RPMI7951 (cell line): ENCODE measurements at places on chromosomes 2 and 18. TPM values are rescaled to one million over a fixed set of nuclear protein-coding genes. Genes with fewer than 3 reads are reported as not detected.

DNA sequence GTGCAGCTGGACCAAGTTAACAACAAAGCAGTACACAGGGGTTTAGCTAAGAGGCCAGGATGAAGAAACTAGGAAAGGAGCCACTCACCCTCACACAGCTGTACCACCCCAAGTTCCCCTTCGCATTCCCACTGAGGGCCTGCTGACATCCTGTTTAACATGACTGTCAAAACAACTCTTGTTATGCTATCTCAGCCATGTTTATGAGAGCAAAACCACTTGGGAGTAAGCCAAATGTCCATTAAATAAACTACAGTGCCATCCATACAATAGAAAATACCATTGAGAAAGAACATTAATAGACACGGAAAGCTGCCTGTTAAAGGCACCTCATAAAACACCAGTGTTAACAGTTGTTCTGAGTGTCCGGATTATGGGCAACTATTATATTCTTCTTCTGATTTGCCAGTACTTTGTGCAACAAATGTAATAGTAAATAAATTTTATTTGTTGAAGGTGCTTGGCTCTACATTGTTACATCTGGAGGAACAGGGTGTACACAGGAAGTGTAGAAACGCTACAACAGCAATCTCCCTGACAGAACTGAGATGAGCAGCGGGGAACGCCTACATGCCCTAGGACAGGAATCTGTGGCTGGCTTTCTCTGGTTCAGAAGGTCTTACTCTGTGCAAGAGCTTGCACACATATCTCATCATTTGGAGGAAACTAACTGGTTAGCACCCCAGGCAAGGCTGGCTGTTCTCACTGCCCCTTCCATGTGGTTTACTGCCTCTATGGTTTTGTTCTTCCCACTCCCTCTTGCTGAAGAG is 85.6 kb downstream of the EHD3 start:
- DNase-seq, result peak; percentile 98

The NOL4 gene
- not detected in 2 replicates for total RNA-seq

GRCh38 chr2:17232776-17233556 is 285.3 kb downstream of the RAD51AP2 start:
- no peak for DNase-seq

The RPRD1A gene
- 32.5 and 42.1 TPM in 2 replicates for total RNA-seq

The REG3G gene
- total RNA-seq, result not detected in 2 replicates

The SEMA4C gene
- total RNA-seq, result 30.3 and 41.0 TPM in 2 replicates

The IGFBP5 gene
- total RNA-seq, result 22.4 and 25.0 TPM in 2 replicates

The EGR4 gene
- not detected in 2 replicates for total RNA-seq

The VWC2L gene
- total RNA-seq, result not detected in 2 replicates
